Adrenal gland (tissue), 19 donors: ENCODE measurements at places on chromosomes 11 and 22.

GRCh38 chr11:69115586-69116560, 39.9 kb upstream of the SMIM38 start:
- H3K27me3 ChIP-seq: no peaks in the 10 kb centered on the region
- no peak for DNase-seq
- H3K36me3 ChIP-seq: no peaks in the 10 kb centered on the region
- H3K4me3 ChIP-seq: no peak overlapping the region
- H3K4me1 ChIP-seq: no peaks in the 10 kb centered on the region
- H3K27ac ChIP-seq: no peak overlapping the region

- no peaks in the 10 kb centered on the region for H3K36me3 ChIP-seq
- no peak for DNase-seq
- H3K4me3 ChIP-seq: no peak overlapping the region
- H3K4me1 ChIP-seq: peaks cover 8% of the 10 kb centered on the region
- no peaks in the 10 kb centered on the region for H3K27me3 ChIP-seq
These were observed 58.8 kb upstream of the RRAS2 start for GRCh38 chr11:14417617-14418374.

- H3K27ac ChIP-seq: no peak overlapping the region
- no peaks in the 10 kb centered on the region for H3K36me3 ChIP-seq
- H3K27me3 ChIP-seq: no peaks in the 10 kb centered on the region
- no peaks in the 10 kb centered on the region for H3K4me1 ChIP-seq
These were observed 944 bp upstream of the SCGB1D2 start for GRCh38 chr11:62241095-62241494.

DNA sequence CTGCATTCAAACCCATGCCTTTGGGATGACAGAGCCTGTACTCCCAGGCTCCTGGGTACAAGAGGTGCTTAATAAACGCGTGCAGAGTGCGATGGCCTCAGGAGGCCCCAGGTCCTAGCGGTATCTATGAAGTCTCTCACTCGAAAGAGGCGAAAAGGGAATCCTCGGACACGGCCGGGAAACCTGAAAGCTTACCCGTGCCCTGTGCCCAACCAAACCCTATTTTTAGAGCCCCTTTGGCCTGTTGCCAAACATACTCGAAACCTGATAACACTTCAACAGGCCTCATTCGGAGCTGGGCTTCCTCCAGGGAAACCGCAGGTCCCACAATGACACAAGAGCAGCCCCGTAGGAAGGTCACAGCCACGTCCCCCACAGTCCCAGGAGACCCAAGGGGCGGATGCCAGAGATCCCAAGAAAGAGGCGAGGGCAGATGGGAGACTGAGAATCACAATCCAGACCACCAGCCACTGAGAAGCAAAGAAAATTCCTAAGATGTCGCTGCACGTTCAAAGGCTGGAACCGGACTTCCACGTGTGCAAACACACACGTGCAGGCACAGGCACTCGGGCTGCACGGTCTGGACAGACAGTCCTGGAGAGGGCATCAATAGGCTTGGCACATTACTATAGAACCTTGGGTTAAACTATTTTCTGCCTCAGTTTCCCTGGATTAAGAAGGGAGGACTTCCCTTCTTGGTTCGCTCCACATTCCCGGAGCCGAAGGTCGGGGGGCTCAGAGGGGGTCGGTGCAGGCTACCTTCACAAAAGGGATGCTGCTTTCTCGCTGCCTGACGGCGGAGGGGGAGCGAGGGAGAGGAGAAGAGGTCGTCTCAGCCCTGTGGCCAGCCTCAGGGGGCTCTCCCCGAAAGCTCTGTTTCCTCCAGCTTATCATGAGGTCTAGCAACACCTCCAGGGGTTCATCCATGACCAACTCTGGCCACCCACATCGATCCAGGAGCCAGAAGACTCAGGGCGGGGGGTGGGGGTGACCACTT, 8.2 kb downstream of the PDGFB start:
- H3K36me3 ChIP-seq: no peaks in the 10 kb centered on the region
- H3K4me1 ChIP-seq: peaks cover 39% of the 10 kb centered on the region
- H3K4me3 ChIP-seq: no peak overlapping the region
- DNase-seq: no peak
- H3K27me3 ChIP-seq: no peaks in the 10 kb centered on the region

DNA sequence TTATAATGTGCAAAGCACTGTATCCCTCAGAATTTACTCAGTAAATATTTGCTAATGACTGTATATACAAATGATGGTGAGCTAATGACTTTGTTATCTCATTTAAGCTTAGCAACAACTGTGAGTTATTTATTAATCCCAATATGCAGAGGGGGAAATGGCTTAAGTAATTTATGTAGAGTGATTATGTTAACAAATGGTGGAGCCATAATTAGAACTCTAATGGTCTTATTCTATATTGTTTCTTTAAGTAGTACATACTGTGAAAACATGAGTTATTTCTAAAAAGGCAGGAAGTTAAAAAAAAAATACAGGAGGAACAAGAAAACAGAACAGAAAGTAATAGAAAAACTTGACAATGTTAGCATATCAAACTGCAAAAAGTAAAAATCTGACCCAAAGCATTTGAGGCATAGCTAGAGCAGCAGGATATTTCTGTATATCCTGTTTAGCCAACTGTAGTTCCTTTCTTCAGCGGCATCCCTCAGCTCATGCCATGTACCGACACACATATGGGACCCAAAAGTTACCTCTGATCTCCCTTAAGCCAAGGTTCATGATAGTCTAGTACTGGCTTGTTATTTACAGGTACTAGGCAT, 94.2 kb downstream of the FCHSD2 start:
- no peaks in the 10 kb centered on the region for H3K4me1 ChIP-seq
- no peaks in the 10 kb centered on the region for H3K36me3 ChIP-seq
- no peak overlapping the region for H3K4me3 ChIP-seq
- H3K27me3 ChIP-seq: no peaks in the 10 kb centered on the region
- H3K27ac ChIP-seq: no peak overlapping the region

DNA sequence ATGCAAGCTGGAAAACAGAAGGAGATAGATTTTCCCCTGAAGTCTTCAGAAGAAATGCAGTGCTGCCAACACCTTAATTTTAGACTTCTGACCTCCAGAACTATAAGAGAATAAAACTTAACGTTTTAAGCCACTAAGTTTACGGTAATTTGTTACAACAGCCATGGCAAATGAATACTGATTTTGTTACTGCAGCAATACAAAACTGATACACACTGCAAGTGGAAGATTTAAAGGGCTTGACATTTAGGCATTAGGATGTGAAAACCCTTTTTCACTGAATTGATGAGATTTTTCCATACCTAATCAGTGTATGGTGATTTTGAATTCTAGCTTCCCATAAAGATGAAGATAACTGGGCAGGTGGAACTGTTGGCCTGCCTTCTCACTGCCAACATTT, 22.1 kb upstream of the LMO2 start:
- no peak for DNase-seq
- no peak overlapping the region for H3K27ac ChIP-seq
- H3K27me3 ChIP-seq: no peaks in the 10 kb centered on the region
- H3K4me3 ChIP-seq: no peak overlapping the region
- no peaks in the 10 kb centered on the region for H3K4me1 ChIP-seq
- H3K36me3 ChIP-seq: no peaks in the 10 kb centered on the region

DNA sequence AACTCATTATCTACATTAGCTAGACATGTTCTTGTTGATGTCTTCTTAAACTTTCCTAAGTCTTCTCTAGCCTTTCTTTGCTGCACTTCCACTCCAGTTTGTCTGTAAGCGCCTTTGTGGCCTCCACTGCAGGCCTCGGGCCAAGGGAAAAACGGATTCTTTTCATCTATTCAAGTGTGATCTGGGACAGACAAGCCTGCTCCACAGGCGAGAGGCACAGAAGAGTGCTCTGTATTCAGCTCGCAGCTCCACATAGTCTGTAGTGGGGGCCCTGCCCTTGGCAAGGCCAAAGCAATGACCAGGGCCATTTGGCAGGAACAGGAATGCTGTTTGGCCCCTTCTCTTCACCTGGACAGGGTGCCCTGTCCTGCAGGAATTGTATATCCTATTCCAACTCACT, 84.1 kb upstream of the BARX2 start:
- no peaks in the 10 kb centered on the region for H3K4me1 ChIP-seq
- no peak overlapping the region for H3K27ac ChIP-seq
- DNase-seq: no peak
- H3K27me3 ChIP-seq: no peaks in the 10 kb centered on the region

DNA sequence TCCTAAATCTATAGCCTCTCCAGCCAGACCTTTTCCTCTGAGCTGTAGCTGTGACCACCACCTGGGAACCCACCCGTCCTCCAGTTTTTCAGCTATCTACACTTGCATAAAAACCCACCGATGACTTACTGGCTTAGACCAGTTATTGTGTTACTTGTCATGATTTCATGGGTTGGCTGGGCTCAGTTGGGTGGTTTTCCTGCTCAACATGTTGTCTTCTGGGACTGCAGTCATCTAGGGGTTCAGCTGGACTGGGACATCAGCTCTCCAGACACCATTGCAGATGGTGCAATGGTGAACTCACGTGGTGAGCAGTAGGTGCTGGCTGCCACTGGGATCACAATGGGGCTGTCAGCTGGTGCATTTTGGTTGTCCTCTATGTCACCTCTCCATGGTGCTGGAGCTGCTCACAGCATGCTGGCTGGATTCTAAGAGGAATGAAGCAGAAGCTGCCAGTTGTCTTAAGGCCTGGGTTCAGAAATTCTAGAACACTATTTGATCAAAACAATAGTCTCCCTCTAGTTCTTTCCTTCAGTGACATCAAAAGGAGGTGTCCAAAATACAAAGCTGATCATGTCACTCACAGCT, 1.3 kb upstream of the SYT13 start:
- H3K27ac ChIP-seq: no peak overlapping the region
- H3K4me1 ChIP-seq: peaks cover 4% of the 10 kb centered on the region
- no peak for DNase-seq
- H3K27me3 ChIP-seq: peaks cover 34% of the 10 kb centered on the region
- H3K36me3 ChIP-seq: no peaks in the 10 kb centered on the region

- no peaks in the 10 kb centered on the region for H3K36me3 ChIP-seq
- no peak overlapping the region for H3K27ac ChIP-seq
- DNase-seq: no peak
- no peaks in the 10 kb centered on the region for H3K27me3 ChIP-seq
These were observed 2.3 kb upstream of the FXYD2 start for GRCh38 chr11:117826832-117827231.

DNA sequence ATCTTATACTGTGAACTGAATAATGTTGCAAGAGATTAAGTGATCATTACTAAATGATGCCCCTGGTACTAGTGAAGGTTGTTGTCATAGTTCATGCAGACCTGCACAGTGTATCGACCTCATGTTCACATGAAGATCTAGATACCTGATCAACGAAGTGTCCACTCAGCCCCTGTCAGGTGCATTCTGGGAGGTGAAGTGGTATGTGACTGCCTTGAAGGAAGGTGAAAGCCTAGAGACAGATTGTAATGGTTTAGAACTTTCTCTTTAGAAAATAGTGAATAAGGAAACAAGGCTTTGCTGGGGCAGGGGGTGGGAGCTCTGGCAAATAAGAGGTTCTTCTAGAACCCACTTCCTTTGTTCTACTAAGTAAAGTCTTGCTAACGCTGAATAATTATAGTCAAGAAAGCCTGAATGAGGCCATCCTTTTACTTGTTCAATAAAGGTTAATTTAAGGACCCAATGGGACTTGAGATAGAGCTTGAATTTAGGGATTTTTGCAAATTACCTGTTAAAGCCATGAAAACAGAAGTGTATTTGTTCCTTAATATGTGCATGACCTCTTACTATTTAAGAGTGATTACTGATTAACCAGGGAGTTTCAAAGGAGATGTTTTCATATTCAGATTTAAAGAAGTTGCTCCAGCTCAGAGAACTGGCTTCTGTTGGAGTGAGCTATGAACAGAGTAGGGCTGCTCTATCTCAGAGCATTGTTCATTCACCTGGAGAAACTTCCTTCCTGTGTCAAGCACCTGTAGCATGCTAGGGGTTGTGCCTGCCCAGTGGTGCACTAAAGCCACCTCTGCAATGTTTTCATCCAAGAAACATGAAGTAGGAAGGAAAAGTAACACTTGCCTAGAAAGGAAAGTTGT, 45.3 kb downstream of the C22orf31 start:
- H3K27me3 ChIP-seq: no peaks in the 10 kb centered on the region
- no peaks in the 10 kb centered on the region for H3K4me1 ChIP-seq
- no peak for DNase-seq
- H3K27ac ChIP-seq: no peak overlapping the region
- no peak overlapping the region for H3K4me3 ChIP-seq

DNA sequence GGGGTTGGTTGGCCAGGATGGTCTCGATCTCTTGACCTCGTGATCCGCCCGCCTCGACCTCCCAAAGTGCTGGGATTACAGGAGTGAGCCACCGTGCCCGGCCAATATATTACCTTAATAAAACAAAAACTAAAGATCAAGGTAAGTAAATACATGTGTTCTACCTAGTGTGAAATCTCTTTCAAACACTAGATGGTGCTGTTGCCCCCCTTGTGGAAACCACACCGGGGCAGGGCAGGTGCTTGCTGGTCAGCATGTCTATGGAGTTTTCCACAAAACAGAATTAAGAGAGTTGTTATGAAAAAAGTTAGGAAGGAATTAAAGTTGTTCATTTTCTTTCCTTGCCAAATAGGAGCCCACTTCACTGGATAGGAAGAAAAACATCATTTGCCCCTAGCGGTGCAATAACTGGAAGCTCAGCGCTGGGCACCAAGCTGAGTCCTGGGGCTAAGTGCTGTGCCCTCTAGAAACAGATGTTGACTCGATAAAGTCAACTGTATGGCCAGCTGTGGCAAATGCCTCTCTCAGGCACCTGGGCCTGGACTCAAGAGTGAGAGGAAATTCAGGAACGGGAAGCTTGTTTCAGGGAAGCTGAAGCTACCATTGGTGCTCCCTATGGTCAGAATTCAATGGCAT, 6.3 kb upstream of the KCNJ5 start:
- no peak overlapping the region for H3K27ac ChIP-seq
- DNase-seq: peak; percentile 82
- H3K4me1 ChIP-seq: peaks cover under 1% of the 10 kb centered on the region
- H3K27me3 ChIP-seq: no peaks in the 10 kb centered on the region
- H3K4me3 ChIP-seq: no peak overlapping the region
- no peaks in the 10 kb centered on the region for H3K36me3 ChIP-seq
